ENCODE measurements at places on chromosomes 11 and 22.

DNA sequence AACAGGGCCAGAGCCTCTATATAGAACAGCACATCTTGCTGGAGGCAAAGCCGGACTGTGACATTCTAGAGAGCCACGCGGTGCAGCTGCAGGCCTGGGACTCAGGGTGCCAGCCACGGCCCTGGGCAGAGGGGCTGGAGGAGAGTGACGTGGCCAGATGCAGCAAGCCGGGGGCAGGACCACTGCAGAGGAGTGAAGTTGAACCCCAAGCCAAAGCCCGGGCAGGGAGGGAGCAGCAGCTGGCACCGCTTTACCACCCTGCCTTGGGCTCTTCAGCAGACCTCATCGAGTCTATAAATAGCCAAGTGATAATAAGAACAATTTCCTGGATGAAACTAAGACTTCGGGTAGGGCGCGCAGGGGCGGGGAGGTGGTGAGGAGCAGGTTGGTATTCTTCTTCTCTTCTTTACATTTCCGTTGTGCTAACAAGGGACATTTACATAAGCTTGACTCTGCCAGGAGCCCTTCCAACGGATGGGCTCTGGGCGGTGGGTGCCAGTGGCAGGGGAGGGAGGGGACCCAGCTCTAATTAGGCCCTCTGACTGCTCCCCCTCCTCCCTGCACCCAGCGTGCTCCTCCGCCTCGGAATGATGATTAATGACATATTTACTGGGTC is 110.2 kb downstream of the ST3GAL4 start:
- peak; percentile 34 for DNase-seq

DNA sequence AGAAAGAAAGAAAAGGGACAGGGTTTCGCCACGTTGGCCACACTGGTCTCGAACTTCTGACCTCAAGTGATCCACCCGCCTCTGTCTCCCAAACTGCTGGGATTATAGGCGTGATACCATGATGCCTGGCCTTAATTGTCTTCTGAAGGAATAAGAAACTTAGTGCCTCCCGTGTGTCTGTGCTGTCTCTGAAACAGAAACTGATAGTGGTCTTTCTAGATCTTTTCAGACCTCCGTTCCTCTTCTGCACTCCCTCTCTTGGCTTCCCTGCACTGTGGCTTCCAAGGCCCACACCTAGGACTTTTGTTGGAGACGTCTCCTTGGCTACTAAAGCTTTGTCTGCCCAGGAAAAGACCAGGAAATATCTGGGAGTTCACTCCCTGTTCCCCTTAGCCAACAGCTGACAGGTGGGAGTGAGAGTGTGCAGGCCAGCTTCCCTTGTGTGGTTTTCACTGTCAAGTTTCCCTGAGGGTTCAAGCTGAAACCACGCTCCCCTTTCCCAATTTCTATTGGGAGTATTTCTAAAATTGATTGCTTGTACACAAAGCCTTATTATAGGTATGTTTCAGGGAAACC is 10.1 kb upstream of the HTR3B start:
- no peak for DNase-seq

- no peak for DNase-seq
Observed at GRCh38 chr11:96054870-96055705, 131.2 kb upstream of the MTMR2 start.

DNA sequence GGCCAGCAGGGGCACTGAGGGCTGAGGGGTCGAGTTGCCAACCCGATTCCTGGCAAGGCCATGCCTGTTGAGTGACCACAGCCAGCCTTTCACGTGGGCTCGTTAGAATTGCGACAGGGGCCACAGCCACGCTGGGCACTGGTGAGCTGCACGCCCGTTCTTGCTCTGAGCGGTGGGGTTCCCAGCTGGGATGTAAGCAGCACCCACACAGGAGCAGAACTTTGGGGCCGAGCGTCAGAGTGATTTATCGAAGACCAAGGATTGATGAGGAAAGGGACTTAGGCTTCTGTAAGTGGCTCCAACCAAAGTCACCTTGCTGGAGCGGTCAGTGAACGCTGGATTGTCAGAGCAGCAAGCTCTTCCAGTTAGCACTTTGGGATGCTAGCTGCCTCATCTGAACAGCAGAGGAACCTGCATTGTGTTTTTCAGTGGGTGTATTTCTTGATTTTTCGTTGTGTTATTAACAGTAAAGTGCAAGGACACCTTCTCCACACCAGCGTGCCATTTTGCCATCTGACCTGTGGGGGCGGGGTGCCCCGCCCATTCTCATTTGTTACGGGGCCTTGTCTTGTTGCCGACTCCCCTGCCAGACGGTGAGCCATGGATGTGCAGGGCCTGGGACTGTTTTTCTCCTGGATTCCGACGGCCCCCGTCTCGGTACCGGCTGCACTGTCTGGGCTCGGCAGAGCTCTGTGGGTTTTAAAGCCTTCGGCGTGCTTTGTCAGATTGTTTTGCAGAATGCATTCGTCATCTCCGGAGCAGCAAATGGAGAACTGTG is 202.5 kb downstream of the TBC1D22A start:
- DNase-seq = no peak

DNA sequence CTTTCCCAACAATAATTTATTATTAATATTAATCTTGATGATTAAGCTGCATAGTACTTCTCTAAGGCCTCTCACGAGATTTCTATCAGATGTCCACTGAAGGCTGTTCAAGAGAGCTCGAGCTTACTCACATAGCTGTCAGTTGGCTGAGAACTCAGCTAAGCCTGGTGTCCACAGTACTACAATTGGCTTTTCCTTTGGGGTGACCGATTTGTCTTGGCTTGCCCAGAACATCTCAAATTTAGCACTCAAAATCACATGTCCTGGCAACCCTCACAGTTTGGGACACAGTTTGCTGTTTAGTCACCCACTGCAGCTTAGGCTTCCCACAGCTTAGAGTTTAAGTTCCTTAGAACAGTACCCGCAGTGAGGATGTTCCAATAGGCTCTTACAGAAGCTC is 96.5 kb downstream of the LUZP2 start:
- DNase-seq = no peak
